ENCODE measurements at places on chromosomes 11 and 22.

DNA sequence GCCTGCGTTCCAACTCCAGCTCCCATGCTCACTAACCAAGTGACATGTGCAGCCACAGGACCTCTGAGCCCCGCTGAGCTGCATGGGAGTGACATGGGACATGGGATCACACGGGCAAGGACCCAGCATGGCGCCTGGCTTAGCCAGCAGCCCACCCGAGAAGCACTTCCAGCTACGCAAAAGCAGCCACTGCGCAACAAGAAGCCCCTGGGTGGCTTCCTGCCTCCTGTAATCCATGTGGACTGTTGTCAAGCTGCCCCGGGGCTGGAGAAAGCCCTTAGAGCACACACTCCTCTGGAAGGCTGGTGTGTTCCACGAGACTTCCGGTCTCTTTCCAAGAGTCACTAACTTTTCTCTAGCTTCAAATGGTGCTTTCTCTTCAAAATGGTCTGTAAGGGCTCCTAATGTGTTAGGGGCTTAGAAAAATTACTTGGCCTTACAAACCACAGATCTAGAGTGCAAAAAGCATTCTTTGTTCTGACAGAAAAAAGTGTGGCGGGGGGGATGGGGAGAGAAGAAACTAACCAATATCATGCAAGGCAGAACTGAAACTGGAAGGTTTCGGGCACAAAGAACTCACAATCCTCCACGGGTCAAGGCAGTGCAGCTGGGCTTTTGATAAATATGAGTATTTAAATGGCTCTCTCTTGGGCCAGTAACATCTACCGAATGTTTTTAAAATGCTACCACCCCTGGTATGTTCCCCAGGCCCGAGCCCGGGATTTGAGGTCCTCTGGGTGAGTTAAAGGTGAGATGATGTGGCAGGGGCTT lies 5.5 kb downstream of the C11orf24 start:
- DNase-seq, result no peak

DNA sequence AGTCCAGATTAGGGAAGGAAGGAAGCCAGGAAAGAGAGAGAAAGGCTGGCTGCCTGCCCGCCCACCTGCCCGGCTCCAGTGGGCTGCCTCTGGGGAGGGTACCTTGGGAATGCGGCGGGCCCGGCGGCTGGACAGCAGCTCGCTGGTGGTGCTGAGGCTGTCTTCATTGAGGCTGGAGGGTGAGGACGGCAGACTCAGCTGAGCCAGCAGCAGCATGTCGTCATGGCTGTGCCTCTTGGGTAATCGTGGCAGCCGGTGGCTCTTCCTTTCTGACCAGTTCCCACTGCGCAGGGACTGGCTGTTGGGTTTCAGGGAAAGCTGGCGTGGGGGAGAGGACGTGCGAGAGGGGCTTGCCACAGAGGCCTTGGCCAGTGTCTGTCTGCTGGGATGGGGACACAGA lies 32.9 kb downstream of the RPL27A start:
- no peak for DNase-seq

DNA sequence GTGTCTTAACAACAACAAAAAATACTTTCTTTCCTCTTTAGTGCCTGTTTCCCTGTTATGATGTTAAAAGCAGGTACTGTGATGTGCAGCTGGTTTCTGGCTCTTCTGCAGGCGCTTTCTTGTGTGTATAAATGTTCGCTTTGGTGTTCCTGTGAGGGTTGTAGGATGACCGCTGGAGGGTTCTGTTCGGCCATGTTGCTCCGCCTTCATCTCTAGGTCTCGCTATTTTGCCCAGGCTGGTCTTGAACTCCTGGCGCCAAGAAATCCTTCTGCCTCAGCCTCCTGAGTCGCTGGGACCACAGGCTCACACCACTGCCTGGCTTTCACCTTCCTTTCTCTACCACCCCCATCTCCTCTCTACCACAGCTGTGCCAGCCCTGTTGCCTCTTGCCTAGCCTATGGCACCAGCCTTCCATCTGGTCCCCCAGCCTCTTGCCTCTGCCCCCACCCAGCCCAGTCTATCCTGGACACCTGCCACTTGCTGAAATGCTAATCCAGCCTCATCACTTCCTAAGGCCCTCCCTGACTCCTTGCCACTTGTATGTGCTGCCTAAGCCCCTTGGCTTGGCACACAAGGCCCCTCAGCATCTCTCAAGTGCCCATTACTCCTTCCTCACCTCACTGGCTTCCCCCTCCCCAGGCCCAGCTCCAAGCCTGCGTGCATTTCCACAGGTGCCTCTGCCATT lies 5.5 kb downstream of the LRRC74B start:
- DNase-seq, result no peak

DNA sequence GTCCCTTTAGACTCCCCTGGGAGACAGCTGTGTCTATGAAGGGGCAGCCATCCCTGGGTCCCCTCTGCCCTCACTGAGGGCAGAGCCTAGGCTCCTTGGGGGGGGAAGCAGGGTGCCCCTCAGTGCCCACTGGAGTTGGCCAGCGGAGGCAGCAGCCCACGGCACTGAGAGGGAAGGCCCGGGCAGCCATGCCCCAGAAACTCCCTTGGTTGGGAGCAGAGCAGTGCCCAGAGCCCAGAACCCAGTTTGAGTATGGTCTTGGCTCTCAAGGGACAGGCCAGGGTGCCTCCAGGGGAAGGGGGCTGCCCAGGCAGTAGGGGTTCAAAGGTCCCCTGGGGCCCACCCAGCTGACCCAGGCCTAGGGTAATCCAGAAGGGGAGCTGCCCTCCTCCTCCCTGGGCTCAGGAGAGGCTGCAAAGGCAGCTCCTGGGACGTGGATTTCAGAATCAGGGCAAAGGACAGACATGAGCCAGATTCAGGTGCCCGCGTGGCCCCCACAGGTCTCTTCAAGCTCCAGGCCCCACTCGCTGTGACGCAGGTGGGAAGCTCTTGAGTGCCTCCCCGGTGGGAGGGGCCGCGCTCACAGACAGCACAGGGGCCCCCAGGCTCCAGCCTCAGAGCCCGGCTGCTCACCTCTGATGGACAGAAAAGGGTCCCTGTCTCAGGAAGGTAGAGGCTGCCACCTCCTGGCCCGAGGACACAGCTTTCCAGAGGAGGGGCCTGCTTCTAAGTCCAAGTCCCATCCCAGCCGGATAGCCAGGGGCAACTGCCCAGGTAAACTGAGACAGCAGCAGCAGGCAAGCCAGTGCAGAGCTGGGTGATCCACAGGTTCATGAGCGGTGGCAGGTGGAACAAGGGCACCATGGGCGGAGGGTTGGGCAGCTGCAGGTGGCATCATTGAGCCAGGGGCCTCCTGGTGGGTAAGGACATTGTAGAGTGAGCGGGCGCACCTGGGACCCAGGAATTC lies 2.6 kb downstream of the C11orf21 start:
- peak; percentile 39 for DNase-seq

- no peak for DNase-seq
These were observed 25.6 kb downstream of the SMARCB1 start for GRCh38 chr22:23812378-23812777.

GRCh38 chr11:2391181-2391975 lies 9.2 kb upstream of the TSSC4 start:
- DNase-seq, result no peak

DNA sequence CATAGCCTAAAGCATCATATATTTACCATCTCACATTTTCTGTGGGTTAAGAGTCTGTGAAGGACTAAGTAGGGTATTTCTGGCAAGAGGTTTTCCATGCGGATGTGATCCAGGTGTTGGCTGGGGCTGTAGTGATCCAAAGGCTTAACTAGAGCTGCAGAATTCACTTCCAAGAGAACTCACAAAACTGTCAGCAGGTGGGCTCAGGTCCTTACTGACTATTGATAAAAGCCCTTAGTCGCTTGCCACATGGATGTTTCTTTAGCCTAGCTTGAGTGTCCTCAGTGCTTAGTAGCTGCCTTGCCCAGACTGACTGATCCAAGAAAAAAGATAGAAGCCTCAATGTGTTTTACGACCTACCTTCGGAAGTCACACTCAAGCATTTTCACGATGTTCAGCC lies 250.8 kb downstream of the CNTN5 start:
- DNase-seq, result no peak

DNA sequence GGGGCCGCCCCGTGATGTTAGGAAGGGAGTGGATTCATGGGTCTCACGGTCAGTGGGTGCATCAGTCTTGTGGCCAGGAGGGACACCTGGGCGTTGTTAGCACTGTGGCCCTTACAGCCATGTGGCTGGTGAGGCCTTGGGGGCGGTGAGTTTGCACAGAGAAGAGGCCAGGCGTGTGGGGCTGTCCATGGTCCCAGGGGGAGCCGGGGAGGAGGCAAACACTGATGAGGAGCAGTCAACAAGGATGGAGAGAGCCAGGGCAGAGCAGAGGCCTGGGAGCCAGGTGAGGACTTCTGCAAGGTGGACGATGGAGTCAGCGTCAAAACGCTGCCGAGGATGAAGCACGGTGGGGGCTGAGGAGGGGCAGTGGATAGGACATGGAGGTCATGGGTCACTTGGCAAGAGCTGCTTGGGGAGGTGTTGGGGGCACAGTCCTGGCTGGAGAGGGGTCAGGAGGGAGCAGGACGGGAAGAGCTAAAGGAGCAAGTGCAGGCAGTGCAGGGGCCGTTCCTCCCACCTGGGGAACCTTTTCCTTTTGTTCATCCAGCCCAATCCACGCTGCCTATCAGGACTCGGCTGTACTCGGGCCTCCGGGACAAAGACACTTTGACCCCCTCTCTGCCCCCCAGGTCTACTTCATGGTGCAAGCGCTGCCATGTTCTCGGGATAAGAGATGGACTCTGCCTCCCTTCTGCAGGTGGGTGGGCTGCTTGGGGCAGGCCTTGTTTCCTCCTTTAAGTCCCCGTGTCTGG lies 801.1 kb downstream of the TBC1D22A start:
- no peak for DNase-seq

DNA sequence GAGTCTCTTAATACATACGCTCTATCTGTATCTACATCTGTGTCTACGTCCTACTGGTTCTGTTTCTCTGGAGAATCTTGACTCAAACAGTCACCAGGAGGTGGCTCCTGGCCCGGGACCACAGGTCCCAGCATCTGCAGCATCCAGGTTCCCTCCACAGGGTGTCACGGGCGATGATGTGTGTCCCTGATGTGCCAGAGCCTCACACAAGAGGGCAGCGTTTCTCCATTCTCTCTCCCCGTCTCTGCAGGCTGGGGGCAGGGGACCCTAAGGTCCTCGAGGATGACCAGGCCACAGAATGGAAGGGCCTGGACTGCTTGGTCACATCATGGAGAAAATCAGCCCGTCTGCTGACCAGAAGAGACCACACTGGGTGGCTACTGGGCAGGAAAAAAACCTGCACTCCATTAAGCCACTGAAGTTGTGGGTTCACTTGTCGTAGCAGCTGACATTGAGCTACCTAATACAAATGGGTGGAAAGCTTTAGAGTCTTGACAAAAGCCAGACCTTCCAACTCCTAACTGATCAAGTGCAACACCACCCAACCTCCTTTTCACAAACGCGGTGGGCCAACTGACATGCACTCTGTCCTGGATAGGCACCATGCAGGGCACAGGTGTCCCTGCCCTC lies 392.5 kb downstream of the CTTN start:
- DNase-seq, result no peak

DNA sequence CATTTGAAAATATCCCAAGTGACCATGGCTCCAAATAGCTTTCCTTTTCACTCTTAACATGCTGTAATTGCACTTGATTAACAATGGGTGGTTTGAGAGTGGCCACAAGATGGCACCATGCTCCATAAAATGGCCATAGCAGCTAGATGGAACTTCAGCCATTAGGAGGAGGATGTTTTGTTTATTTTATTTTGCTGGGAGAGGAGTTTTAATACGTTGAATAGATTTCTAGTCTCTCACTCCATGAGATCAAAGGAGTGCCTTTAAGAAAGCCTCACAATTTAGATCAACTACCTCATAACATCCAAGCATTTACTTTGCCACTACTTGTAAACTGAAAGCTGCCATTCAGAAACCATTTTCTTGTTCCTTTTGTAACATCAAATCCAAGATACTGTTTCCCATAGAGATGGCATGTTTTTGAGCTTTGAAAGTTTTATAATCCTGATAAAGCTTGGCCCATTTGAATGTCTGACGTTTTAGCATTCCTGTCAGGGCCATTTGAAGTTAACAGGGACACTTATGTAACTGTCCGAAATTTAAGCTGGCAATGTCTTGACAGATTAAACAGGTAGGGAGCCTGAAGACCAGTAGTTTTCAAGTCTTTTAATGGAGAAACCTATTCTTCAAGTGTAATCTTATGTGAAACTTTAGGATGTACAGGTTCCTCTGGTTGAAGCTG lies 4.7 kb downstream of the FEN1 start:
- DNase-seq, result peak; percentile 92

GRCh38 chr22:22895776-22896445 lies 8.3 kb downstream of the IGLL5 start:
- DNase-seq, result no peak

DNA sequence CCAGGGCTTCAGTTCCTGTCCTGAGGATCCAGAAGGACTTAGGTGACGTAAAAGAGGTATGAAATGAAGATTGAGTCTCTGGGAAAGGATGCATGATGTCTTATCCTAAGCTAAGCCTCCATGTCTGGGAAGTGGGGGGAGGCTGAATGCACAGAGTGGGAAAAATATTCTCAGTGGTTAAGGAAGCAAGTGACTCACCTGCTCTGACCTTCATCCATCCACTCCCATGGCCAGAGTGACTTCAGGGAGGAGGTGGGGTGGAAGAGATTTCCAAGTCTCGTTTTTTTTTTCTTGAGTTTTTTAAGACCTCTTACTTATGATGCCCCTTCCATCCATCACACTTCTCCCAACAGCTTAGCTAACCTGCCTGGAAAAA lies 32.5 kb upstream of the POLD3 start:
- no peak for DNase-seq

DNA sequence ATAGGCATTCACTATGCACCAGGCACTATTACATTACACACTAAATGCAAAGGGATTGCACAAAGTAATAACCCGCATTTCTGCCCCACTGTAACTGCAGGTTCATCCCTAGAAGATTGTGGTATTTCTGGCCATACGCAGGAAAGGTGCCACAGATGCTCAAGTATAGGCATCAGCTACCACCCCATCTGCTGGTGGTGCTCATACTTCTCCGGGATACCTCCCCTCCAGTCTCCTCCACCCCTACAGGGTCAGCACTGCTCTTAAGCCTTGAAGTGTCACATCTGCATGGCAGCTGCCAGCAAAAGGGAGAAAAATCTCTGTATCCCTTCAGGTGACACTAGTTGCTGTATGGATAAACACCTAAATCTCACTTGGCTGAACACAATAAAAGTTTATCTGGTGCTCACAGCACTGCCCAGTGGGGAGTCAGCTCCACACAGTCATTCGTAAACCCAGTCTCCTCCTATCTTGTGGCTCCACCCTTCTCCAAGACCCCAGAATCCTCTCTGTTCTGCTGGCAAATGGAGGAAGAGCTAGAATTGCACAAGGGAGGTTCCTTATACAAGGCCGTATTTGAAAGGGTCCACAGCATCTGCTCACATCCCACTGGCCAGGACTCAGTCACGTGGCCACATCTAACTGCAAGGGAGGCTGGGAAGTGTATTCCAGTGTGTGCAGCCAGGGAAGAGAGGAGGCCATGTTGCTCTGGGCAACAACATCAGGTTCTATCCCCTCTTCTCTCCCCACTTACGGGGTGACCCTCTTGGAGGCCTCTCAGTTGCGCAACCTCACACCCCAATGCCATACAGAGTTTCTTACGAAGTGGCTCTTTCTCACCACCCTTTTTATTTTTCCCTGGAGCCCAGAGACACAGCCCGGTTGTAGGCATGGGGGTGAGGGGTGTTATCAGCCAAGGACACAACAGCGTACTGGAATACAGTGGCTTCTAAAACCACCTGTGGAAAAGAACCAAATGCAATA lies 114.7 kb downstream of the BUD13 start:
- peak; percentile 7 for DNase-seq

GRCh38 chr11:107705027-107705426 lies 6.8 kb downstream of the SLN start:
- DNase-seq, result no peak

GRCh38 chr11:110490886-110491285 lies 61.1 kb downstream of the FDX1 start:
- DNase-seq, result no peak

GRCh38 chr11:31509429-31510345 lies at the start of the genes ELP4 and IMMP1L:
ELP4 (plus strand) TSS chr11:31509767; CDS start chr11:31509785, 18 bp downstream.
IMMP1L (minus strand) TSS chr11:31509622; CDS start chr11:31463276, 46,346 bp downstream.
- peak; percentile 99 for DNase-seq
